Activated naive CD4-positive, alpha-beta T cell treated with anti-CD3 and anti-CD28 coated beads, Interleukin-2, amount 50 U/mL, for 16 hours (primary cell): ENCODE measurements at places on chromosomes 3 and 15.

GRCh38 chr3:41608347-41608746, 353.6 kb downstream of the ULK4 start:
- no peak for DNase-seq

DNA sequence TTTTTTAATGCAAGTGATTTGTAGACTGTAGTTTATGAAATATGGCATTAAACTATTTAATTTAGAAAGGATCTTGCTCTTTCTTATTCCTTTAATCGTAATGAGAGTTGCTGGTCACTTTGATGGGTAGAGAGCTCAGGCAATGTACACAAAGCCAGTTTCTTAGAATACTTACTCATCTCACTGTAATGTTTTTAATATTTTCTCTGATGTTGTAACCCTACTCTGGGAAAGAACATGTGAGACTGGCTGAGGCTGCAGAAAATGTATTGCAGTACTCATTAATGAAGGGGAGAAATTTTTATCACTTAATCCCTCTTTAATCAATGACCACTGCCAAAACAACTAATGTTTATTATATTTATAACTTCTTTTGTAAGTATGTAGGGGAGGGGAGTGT, 479.4 kb upstream of the KCNMB2 start:
- no peak for DNase-seq

GRCh38 chr3:194245474-194245873, 105.7 kb downstream of the CPN2 start:
- DNase-seq: no peak

DNA sequence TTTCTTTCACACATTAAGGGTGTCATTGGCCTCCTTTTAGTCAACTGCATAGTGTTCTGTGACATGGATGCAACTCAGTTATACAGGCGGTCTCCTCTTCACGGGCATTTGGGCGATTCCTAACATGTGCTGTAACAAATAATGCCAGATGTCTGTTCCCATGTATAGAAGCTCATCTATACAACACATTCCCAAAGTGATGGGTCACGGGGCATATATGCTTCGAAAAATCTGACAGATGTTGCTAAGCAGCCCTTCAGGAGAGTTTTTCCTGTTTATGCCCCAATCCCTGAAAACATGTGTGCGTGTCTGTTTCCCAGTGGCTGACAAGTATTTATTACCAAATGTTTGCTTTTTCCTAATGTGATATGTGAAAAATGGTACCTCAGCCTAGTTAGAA, 25.8 kb downstream of the LRRK1 start:
- DNase-seq: no peak

GRCh38 chr3:159232966-159233365, 431.1 kb downstream of the MFSD1 start:
- no peak for DNase-seq

DNA sequence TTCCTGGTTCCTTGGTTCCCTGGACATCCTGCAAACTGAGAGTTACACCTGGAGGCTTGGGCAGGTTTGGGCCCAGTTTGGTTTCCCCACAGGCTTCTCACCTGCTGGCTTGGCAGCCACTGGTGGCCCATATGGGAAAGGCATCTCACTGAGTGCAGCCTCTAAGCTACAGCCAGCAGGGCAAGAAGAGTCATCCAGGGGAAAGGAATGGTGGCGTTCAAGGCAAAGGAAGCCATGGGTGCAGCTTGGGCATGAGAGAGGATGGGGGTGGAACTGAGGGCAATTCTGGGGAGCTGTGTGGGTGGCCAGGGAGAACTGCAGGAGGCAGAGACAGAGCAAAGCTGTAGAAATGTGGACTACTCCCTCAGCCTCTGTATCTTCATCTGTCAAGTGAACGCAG, 106.4 kb downstream of the EPHB1 start:
- no peak for DNase-seq

DNA sequence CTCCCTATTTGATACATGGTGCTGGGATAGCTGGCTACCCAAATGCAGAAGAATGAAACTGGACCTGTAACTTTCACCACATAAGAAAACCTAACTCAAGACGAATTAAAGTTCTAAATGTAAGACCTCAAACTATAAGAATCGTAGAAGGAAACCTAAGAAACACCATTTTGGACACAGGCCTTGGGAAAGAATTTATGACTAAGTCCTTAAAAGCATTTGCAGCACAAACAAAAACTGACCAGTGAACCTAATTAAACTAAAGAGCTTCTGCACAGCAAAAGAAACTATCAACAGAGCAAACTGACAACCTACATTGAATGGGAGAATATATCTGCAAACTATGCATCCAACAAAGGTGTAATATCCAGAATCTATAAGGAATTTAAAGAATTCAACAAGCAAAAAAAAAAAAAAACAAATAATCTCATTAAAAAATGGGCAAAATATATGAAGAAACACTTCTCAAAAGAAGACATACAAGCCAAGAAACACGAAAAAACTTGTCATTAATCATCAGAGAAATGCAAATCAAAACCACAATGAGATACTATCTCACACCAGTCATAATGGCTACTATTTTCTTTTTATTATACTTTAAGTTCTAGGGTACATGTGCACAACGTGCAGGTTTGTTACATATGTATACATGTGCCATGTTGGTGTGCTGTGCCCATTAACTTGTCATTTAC, 37.0 kb downstream of the HDGFL3 start:
- DNase-seq: no peak

DNA sequence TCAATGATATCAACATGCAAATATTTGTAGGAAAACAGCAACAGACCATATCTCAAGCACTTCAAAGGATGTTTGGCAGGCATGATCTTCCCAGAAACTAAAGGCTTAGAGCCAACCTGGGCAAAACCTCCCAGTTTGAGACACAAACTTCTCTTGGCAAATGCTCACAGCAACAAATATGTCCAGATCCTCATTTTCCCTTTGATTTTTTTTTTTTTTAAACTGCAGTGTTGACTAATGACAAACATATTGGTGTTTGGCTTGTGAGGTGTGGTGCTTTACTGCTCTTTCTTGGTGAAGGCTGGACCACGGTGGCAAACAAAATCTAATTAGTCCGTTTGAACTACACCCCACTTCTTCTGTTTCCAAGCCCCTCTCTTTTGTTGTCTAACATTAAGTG, 87.2 kb downstream of the EBLN2 start:
- no peak for DNase-seq

- DNase-seq: no peak
Observed at GRCh38 chr3:16728770-16729745, 123.8 kb upstream of the DAZL start.

GRCh38 chr3:70816346-70816745, 503.9 kb upstream of the MDFIC2 start:
- DNase-seq: no peak

GRCh38 chr3:166451997-166452396, 614.8 kb upstream of the BCHE start:
- no peak for DNase-seq

DNA sequence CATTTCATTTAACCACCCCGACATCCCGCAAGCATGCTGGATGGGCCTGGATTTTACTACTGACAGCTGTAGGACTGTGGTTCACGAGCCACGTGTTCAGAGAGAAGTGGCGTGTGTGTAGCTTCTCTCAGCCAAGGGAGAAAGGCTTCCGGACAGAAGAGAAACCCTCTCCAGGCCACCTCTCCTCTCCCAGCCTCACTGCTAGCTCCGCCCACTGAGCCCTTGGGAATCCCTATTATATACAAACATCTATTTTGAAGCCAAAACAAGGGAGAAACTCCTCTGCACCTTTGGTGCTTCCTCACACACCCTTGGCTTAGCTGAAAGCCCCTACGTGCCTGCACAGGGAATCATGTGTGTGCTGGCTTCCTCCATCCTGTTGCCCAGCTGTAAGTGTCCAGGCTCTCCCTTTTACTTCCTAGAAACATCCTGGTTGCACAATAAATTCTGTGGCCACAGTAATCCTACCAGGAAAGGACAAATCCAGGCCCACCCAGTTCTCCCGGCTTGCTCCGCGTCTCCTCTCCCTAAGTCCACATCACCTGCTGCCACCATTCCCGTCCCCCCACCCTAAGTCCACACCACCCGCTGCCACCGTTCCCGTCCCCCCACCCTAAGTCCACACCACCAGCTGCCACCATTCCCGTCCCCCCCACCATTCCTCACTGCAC, 30.5 kb downstream of the PCSK6 start:
- DNase-seq: no peak

- no peak for DNase-seq
Observed at GRCh38 chr3:19527746-19528145, 379.4 kb downstream of the KCNH8 start.

DNA sequence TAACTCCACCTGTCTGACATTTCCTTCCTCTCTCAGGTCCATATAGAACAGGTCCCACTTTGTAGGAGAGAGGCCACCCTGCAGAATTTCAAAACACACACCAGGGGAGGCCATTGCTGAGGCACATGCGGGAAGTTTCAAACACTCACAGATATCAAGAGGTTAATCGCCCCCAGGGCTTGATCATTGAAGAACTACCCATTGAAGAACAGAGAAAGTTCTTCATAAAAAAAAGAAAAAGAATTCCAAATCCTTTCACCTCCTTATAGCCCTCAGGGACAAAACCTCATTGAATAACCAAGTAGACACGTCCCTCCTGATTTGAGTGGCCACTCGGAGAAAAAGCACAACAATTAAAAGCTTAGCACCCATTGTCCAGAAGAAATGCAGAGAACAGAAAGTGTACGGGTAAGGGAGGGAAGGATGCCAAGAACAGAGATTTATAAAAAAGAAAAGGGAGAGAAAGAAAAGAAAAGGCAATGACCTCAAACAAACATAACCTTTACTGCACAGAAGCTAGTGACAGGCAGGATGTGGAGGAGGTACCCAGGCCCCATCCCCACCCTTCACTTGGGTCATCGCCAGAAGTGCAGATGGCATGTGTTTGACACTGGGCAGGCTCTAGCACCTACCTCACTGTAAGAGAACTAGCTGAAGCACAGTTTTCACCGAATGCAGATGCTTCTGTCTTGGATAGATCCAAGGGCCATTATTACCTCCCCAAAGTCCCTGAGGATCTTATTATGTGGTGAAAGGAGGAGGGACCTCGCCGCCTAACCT, 112.3 kb upstream of the HES1 start:
- DNase-seq: no peak

- DNase-seq: no peak
Observed at GRCh38 chr15:44623178-44623577, 40.3 kb downstream of the SPG11 start.

- no peak for DNase-seq
Observed at GRCh38 chr3:188664795-188665194, 507.0 kb upstream of the TPRG1 start.

DNA sequence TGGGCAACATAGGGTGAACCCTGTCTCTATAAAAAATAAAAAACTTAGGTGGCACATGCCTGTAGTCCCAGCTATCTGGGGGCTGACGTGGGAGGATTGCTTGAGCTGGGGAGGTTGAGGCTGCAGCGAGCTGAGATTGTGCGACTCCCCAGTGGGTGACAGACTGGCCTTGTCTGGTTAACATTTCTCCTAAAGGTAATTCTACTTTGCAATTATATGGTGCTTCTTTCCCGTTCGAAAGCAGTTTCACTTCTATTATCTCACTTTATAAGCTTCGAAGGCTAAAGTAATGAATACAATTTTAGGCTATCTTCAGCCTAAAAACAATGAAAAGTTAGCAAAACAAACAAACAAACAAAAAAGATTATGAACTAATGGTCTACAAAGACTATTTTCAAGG, 35.3 kb downstream of the COMMD2 start:
- no peak for DNase-seq

GRCh38 chr3:45350680-45351079, 37.7 kb upstream of the LARS2 start:
- DNase-seq: no peak

DNA sequence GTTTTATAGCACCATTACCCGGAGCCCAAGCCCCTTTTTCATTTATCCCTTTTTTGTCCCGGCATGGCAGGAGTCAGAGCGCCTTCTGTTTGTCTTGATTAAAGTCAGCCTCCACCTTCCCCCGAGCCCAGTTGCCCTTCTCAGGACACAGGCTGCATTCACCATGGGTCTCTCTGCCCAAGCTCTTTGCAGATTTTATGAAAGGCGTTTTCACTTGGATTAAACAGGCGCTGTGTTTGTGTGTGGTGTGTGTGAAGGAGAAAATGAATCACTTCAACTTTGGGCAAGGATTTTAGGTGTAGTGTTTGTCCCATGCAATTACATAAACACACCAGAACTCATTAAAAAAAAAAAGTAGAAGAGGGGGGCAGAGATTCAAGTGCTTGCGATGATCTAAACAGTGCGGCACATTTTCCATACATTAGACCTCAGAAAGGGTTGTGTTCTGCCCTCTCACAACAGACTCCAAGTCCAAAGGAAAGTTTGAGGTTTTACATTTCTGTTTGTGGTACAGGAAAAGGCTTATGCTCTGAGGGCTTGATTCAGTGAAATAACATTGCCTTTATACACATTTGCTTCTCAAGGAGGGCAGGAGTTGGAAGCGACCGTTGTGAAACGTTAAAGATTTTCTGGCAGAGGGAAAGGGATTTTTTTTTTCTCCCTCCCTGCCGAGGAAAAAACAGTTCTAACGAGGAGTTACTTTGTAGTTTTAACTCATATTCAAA, 14.5 kb upstream of the IL16 start:
- no peak for DNase-seq

DNA sequence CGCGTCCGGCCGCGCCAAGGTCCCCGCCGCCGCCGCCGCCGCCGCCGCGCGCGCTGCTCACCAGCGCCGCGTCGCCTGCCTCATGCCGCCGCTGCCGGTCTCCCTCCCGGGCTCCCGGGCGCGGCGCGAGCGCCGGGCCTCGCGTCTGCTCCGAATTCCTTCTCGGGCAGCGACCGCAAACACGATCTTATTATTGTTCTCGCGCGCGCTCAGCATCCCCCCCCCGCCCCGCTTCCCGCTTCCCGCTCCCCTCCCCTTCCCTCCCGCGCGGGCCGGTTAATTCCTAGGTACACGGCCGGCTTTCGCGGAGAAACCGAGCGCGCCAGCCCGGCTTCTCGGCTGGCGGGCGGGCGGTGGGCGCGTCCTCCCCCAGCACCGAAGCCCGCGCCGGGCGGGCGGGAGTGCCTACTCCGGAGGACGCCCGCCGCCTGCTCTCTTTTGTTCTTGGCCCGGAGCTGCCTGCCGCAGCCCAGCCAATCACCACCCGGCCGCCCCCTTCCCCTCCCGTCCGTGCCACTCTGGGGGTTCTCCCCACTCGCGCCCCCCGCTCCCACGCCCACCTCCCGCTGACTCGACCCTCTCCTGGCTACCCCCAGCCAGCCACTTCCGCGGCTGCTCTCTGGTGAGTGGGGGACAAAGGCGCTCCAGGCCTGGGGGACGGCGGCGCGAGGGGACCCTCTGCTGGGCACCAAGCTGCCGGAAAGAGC, at the start of gene HDGFL3:
Gene HDGFL3, minus strand, starts transcription at position 164 of the 707 bp plus-strand sequence. CDS start 409 bp downstream, outside the sequence.
- peak; percentile 50 for DNase-seq

DNA sequence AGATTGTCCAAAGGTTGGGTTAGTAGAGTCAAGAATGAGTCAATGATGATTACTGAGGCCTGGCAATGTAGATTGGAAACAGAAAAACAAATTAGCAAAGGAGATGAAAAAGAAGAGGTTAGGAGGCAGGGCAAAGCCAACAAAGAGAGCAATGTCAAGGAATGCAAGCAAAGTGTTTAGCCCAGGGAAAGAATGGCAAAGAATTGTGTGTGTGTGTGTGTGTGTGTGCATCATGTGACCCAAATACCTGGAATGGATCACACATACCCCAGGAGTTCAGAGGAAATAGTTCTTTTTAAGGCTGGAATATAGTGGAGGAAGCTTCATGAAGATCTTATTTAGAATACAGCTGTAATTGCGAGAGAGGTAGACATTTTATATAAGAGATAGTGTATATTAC, 831.7 kb upstream of the ARPP21 start:
- DNase-seq: no peak
